ENCODE measurements at places on chromosomes 16 and 17.

DNA sequence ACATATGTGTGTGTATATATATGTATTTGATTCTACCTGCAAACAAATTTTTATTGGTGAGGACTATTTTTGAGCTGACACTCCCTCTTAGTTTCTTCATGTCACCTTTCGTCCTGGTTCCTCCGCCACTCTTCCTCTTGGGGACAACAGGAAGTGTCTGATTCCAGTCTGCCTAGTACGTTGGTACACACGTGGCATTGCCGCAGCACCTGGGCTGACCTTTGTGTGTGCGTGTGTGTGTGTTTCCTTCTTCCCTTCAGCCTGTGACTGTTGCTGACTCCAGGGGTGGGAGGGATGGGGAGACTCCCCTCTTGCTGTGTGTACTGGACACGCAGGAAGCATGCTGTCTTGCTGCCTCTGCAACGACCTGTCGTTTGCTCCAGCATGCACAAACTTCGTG lies 29.4 kb upstream of the CACNG5 start:
- no peak for DNase-seq

DNA sequence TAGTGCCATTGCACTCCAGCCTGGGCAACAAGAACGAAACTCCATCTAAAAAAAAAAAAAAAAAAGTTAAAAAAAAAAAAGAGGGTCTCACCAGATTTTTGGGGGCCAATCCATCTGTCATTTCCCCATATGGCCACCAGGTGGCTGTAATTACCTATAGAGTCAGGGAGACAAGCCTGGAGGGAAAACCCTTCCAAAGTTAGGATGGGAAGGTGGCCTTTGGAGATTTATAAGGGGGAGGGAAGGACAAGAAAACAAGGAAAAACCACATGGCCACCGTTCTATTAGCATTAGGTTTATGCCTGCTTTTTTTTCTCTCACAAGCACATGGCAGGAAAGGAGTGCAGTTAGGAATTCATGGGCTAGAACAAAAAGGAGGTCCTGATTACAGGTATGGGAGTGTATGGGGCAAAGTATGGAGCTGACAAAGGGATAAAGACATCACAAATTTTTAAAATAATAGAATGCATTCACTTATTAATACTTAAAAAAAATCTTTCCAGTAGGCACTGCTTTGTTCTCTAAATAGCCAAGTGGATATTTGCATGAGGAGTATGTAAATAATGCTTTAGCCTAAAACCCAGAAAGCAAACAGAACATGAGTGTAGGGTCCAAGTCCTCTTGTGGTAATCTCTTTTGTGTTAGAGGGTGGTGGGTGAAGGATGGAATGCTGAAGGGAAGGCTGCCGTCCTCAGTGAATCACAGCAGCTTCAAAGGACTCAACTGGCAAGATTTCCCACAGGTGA lies 5.1 kb downstream of the CYB5D1 start:
- DNase-seq: peak; percentile 73

GRCh38 chr17:2171702-2172076 lies 116.8 kb downstream of the HIC1 start:
- no peak for DNase-seq

DNA sequence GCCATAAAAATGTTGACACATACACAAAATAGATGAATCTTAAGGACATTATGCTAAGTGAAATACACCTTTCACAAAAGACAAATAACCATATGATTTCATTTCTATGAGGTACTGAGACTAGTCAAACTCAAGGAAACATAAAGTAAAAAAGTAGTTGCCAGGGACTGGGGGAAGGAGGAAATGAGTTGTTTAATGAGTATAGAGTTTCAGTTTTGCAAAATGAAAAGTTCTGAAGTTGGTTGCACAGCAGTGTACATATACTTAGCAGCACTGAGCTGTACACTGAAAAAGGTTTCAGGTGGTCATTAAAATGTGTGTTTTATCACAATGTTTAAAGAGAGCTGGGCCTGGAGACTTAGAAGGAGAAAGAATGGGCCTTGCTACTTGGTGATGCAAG lies 4.7 kb upstream of the SLC13A2 start:
- DNase-seq: no peak

Data from ecto neural progenitor cell (in vitro differentiated cells).